Stimulated activated CD4-positive, alpha-beta T cell treated with anti-CD3 and anti-CD28 coated beads, Interleukin-1b, Interleukin-23, amount 100 ng/mL, for 4 hours (primary cell): ENCODE measurements at places on chromosomes 7 and 10.

DNA sequence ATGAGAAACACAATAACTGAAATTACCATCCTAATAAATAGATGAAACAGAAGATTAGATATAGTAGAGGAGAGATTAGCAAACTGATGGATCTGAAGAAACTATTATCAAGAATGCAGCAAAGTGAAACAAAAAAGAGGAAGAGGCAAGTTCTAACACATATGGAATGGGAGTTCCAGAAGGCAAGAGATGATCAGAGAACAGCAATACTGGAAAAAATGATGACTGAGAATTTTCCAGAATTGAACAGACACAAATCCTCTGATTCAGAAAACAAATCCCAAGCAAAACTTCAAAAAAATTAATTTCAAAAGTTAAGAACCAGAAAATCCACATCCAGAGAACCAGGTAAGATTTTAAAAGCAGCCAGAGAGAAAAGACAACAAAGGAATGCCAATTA is 20.2 kb upstream of the CYREN start:
- DNase-seq: no peak

- no peak for DNase-seq
Measured at GRCh38 chr7:47710201-47710935, 128.5 kb upstream of the TNS3 start.

DNA sequence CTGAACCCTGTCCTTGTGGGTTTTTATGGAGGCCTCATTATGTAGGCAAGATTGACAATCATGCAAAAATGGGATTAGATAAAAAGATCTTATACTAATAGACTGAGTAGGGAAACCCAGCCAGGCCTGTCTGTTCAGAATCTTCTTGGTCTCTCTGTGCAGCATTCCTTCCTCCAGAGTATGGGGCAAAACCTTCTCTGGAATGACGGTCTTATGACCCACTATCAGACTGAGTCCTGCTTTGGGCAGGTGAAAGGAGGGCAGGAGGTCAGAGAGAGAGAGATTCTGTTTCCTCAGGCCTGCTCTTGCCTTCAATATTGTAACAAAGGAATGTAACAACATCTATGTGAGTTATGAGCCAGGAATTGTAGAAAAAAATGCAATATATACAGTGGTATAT is 182.6 kb downstream of the DNAJC1 start:
- DNase-seq: no peak

GRCh38 chr10:12633776-12634620 is 284.7 kb downstream of the CAMK1D start:
- DNase-seq: no peak

DNA sequence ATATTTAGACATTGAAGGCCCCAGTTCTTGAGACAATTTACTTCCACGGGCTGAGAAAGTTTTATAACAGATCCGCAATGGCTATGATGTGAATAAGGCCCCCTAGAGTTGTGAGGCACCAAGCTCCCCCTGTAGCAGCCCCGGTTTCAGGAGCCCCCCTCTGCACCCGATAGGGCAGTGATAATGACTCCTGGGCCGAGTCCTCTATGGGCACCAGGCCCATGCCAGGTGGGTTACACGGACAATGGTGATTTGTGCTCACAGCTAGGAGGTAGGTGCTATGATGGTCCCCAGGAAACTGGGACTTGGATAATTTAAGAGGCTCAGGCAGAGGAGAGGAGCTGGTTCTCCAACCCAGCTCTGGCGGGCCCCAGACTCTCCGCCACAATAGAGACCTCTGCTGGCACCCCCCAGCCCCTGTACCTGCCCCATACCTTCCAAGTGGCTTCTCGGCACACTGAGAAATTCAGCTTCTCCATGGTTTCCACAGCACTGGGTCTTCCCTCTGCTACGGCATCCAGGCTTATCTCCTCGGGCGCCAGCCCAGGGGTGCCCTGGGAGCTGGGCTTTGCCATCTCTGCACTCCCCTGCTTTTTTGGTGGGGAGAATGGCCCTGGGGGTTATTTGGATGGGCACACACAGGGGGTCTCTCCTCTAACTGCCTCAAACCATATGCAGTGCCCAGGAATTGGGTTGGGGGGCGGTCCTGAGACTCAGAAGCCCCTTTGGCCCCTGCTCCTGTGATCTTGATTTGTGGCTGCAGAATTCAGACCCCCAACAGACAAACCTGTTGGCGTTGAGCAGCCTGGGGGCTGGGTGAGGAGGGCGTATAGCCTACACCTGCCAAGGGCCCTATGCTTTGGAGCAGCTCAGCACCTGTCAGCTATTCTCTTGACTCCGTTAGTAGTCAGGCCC is 12.2 kb upstream of the KCP start:
- no peak for DNase-seq

- DNase-seq: no peak
Measured at GRCh38 chr7:8516976-8517375, 83.6 kb downstream of the NXPH1 start.

GRCh38 chr7:80298201-80298600 is 163.6 kb downstream of the GNAI1 start:
- no peak for DNase-seq

- DNase-seq: no peak
Measured at GRCh38 chr7:33821970-33822369, 83.4 kb upstream of the BMPER start.
